GM20000 (cell line): ENCODE measurements at places on chromosomes 5 and 9.

- no peak for DNase-seq
These were observed 38.5 kb upstream of the MPDZ start for GRCh38 chr9:13318027-13318426.

DNA sequence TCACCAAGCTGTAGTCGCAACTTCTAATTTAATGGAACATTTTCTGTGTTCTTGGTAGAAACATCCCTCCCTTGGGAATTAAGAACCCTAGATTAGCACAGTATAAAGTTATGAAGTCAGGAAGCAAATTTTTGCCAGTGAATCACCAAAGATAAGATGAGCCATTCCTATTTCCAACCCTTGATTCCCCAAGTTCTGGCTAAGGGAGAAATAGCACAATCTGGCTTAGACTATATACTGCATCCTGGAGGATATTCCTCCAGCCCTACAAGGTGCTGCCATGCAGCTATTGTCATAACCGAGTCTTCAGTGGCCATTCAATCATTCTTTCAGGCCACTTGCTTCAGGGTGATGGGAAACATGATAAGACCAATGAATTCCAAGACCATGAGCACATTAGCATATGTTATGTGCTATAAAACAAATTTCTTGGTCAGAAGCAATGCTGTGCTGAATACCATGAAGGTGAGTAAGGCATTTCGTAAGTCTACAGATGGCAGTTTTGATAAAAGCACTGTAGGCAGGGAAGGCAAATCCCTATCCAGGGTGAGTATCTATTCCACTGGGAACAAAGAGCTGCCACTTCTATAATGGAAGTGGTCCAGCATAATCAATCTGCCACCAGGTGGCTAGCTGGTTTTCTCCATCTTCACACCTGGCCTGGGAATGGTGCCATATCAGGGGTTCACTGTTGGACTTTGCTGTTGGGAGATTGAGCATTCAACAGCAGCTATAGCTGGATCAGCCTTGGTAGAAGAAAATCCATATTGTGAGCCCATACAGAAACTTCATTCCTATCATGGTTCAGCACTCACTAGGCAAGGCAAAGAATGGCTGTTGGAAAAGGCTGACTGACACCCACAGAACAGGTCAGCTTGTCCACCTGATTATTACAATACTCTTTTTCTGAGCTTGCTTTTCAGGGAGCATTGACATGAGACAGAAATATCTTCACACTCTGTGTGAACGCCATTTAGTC lies 19.6 kb upstream of the ARL15 start:
- DNase-seq, result no peak

- DNase-seq, result no peak
These were observed 72.2 kb upstream of the BARHL1 start for GRCh38 chr9:132509928-132510874.

DNA sequence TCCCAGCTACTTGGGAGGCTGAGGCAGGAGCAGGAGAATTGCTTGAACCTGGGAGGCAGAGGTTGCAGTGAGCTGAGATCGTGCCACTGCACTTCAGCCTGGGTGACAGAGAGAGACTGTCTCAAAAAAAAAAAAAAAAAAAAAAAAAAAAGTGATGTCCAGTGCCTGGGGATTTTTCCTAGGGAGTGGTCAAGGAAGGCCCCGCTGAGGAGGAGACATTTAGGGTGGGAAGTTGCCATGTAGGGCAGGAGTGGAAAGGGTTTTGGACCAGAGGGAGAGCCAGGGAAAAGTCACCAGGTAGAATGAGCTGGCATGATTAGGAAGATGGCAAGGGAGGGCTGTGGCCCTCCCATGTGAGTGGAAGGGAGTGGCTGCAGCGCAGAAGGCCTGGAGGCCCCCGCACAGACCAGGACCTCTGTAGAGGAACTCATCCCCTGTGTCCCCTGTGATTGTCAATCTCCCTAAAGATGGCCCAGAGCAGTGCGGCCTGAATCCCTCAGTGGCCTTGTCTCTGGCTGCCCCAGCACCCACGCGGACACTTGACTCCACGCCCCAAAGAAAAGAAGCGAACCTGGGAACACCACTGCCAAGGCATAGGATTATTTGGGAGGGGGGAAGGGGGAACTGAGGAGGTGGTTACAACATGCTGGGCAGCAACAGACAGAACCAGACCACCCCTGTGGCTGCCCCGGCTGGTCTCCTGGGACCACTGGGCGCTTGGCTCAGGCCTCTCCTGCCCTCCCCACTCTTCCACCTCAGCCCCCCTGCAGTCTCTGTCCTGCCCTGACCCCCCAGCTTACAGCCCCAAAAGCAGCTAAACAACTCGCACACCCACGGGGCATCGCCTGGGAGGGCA lies 2.6 kb upstream of the SQSTM1 start:
- DNase-seq, result no peak

DNA sequence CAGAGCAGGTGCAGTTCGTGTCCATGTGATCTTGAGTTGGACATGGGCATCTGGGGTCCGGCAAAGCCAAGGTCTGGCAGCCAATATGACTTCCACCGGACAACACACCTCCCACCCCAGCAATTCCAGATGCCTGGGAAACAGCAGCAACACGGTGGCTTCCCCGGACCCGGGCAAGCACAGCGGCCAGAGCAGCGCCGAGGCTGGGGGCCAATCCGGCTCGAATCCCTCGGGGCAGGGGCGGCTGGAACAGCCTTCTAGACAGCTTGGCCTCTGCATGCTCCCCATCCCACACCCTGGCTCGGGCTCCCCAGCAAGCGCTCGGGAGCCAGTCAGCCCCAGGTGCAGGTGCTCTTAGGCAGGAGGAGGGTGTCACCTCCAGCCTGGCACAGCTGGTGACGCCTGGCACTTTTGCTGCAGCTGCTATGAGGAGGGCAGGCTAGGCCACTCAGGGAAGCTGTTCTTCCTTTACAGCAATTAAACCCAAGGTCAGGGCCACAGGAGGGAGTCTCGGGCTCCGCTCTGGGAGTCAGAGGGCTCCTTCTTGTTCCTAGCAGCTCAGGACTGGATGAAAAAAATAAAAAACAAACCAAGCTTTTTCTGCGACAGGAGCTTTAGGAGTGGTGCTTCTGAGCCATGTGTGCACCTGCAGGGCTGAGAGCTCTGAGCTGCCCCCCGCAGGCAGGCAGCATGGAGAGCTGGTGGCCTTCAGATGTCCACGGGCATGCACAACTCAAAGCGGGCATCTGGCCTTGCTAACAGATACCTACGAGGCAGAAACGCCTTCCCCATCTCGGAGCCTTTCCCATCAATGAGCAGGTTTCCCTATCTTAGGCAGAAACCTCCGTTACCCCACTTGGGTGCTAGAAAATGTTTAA lies 28.2 kb downstream of the DBH start:
- no peak for DNase-seq

- no peak for DNase-seq
These were observed 419.2 kb downstream of the PDE4D start for GRCh38 chr5:59474324-59474723.

DNA sequence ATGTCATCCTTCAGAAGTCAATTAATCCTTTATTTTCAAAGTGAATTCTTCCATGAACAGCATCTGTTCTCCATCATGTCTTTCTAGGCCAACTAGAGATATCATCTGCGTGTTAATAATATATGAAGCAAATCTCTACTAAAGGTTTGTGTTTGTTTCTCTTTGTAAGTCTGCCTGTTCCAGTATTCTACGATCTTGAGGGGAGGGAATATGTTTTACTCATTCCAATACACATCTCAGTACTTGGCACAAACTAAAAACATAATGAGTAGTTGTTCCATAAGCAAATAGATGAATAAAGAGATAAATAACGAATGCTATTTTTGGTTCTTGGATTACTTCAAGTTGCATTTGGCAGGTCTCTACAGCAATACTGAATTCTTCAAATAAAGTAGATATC lies 470.7 kb upstream of the GRIN3A start:
- DNase-seq, result no peak

DNA sequence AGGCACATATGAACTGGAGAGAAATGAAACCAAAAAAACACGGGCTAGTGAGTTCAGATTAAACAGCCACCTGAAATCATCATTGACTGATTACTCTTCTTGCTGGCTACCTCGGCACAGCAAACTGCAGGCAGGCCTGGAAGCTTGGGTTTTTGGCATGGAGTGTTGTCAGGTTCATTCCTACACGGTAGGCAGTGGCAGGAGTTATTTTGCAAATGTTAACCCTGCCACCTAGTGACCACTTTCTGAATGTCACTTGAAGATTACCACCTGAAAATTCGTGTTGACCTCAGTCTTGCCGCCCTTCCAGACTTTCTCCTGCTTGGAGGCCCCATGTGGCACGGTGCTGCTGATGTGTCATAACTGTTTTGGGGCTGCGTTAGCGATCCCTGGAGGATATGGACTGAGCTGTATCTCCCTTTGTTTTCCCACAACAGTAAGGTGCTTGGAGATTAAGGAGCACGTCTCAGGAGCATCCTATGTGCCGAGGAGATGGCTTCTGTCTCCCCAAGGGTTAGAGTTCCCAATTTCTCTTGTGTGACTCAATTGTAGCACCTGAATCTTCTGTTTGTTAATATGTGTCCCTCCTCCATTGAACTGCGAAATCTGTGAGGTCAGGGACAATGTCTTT lies 12.7 kb upstream of the CD180 start:
- DNase-seq, result peak; percentile 67

DNA sequence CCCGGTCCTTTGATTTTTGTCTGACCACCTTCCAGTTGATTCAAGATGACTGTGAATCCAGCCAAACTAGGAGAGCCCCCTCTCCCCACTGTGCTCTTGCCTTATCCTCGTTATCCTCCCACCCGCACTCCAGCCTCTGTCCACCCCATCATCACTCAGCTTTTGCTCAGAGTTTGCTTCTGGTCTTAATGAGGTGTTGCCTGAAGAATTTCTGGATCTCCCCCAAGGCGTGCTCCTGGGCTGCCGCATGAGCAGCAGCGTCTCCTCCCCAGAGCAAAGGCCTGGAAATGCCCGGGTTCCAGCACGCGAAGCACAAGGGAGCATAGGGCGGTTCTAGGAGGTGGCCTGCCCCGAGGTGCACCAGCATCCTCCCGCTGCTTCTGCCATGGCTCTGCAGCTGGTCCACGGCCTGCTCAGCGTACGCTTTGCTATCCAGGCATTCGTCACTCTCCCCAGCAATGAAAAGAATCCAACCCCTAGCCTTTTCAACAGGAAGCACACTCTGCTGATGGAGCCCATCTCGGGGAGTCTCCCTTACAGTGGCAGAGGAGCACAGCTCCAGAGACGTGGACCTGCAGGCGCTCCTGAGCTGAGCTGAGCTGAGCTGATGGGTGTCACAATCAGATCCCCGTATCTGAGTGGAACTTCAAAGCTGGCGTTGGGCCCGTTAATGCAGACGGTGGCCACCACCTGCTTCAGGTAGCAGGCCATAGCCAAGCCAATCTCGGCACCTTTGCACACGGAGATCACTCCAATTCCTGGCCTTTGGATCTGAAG lies 50.7 kb downstream of the BAAT start:
- no peak for DNase-seq

DNA sequence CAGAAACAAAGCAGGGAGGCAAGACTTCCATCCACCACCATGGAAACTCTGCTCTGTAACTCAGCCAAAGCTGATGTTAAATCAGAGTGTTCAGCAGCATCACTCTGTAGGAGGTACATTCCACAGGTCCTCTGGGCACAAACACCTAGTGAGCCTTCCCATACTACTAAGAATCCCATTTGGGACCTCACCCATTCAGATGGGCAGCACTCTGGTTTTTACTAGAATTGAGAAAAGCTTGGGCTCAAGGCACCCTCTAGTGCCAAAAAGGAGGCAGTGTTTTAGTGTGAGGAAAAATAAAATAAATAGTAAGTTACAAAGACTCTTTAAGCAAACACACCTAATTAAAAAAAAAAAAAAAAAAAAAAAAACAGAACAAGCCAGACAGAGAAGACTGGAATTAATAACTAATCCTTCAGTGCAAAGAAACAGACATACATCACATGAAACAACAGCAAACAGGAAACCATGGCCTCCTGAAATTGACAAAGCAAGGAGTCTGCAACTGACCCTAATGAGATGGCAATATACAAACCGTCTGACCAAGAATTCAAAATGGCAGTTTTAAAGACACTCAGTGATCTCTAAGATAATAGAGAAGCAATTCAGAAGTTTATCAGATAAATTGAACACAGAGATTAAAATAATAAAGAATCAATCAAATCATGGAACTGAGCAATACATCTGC lies 159.5 kb downstream of the GNA14 start:
- DNase-seq, result no peak

GRCh38 chr5:1524799-1525623 lies 1.3 kb upstream of the LPCAT1 start:
- no peak for DNase-seq

- no peak for DNase-seq
These were observed 45.1 kb downstream of the BNC2 start for GRCh38 chr9:16825331-16825725.

- no peak for DNase-seq
These were observed 204.8 kb upstream of the S1PR3 start for GRCh38 chr9:88786291-88787079.

DNA sequence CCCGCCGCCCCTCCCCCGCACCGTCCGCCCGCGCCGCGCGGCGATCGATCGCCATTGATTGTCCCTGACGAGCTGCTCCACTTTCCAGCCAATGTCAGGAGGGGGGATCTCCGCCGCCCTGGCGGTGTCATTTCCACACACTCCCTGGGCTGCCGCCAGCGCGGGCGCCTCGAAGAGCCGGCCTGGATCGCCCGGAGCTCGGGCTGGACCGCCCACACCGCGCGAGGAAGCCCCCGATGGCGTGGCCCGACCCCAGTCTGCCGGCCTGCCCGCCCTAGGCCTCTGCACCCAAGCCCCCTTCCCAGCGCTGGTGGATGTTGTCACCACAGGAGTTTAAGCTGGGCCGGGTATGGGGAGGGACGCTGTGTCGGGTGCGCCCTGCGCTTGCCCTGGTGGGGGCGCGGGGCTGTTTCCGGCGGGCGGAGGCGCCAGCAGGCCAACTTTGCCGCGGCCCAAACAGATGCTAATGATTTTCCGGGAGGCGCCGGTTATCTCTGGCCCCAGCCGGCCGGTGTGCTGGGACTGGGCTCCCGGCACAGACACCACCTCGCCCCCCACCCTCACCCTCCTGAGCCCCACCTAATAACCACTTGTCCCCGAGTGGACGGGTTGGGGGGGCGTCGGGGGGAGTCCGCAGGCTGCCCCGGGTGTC lies 10.6 kb upstream of the CXXC5 start:
- peak; percentile 92 for DNase-seq

DNA sequence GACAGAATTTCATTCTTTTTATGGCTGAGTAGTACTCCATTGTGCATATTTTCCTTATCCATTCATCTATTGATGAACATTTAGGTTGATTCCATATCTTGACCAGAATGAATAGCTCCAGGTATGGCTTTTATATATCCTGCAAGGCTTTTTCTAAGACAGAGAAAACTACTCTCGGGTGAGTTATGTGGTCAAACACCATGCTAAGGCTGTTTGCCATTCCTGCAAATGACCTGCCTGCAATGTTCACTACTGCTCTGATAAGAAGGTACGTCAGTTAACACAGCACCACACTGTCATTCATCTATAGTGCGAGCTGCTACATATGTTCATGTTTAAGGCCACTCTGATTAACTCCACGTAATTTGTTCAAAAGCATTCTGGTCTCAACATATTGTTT lies 256.8 kb upstream of the RGMB start:
- no peak for DNase-seq

DNA sequence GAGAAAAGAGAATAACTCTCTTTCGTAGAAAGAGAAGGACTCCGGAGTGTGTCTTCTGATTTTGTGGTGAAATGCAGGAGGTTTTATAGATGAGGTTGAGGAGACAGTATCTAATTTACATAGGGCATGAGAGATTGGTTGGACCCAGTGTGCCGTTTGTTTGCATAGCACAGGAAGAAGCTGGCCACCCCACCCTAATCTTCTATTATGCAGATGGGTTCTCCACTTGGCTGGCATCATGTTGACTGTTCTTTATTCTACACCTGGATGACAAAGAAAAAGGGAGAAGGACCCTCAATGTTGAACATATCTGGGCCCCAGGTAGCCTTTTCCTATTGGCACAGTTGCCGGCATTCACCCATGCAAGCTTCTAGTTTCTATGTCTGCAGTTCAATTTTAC lies 23.2 kb upstream of the MINAR2 start:
- no peak for DNase-seq
